ENCODE measurements at places on chromosomes 11 and 22. TPM values are rescaled to one million over a fixed set of nuclear protein-coding genes. Genes with fewer than 3 reads are reported as not detected.

The ACR gene
- not detected for total RNA-seq

The NXPE4 gene
- not detected for total RNA-seq

The CRYBB3 gene
- not detected for total RNA-seq

The TMEM25 gene
- total RNA-seq, result 8.9 TPM

GRCh38 chr22:34111210-34111824 is 191.0 kb upstream of the LARGE1 start:
- no peaks in the 10 kb centered on the region for H3K4me1 ChIP-seq
- peak; percentile 24 for DNase-seq
- H3K4me3 ChIP-seq, result no peak overlapping the region

GRCh38 chr11:44301564-44302271 is 8.2 kb downstream of the ALX4 start:
- peaks cover 25% of the 10 kb centered on the region for H3K4me1 ChIP-seq
- H3K27ac ChIP-seq, result no peak overlapping the region
- no peak for DNase-seq
- H3K36me3 ChIP-seq, result no peaks in the 10 kb centered on the region

DNA sequence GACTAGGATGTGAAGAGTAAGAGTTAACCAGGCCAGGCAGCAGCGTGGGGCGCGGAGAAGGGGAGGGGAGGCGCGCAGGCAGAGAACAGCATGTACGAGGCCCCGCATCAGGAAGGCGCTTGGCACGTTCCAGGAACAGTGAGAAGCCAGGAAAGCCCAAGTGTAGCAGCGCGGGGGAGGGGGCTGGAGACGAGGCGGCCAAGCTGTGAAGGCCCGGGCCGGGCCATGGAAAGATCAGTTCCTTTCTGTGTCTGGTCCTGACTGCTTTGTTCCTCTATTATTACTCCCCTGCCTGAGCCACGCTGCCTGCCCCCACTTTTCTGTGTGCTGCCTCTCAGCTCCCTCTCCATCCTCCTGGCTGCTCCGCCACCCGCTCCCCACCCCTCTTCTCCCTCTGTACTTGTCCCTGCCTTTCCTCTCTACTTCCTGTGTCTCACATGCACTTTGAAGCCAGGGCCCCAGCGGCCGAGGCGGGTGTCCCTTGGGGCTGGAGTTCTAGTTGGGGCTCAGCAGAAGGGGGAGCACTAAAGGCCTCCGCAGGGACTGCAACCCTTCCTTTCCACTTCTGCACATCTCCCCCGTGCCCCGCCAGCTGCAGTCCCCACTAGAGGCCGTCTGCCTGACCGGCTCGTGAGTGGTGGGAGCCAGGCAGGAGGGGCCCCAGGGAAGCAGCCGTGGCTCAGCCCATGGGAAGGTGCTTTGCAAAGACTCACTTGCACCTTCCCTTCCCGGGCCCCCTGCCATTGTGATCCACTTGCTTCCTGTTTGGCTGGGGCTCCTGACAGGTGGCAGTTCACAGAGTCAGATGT is 63.7 kb downstream of the PRDM11 start:
- H3K27me3 ChIP-seq, result no peaks in the 10 kb centered on the region
- DNase-seq, result no peak
- H3K4me1 ChIP-seq, result peaks cover 8% of the 10 kb centered on the region
- H3K36me3 ChIP-seq, result no peaks in the 10 kb centered on the region

DNA sequence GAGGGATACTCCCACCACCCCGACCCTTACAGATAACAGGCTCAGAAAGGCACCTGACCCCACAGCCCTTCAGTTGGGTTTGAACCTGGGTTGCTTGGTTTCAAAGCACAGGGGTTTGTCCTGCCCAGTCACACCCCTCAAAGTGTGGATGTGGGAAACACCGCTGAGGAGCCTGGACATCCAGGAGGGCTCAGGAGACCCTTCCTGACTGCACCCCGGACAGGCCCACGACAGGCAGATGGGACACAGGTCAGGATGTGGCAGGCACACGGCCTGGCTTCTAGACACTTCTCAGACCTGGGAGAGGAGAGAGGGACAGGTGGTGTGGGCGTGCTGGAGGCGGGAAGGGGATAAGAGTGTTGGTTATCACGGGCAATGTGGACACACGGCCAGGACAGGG is 932.3 kb downstream of the BRD1 start:
- DNase-seq, result no peak
- H3K36me3 ChIP-seq, result no peaks in the 10 kb centered on the region
- H3K27me3 ChIP-seq, result no peaks in the 10 kb centered on the region
- H3K4me3 ChIP-seq, result no peak overlapping the region

DNA sequence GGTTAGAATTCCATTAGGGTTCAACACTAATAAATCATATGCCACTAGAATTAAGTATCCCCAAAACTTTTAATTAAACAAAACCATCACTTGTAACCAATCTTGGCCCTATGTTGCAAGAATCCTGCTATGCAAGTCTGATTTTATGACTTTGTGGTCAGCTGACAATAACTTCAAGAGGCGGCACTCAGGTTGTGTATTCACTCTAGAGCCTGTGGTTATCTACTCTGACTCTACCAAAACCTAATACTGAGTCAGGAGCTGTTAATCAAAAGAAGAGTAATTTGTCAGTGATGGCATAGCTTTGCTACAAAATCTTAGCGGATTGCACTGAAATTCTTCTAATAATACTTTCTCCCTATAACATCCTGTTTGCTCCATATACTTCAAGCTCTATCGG is 253.7 kb downstream of the AASDHPPT start:
- H3K27me3 ChIP-seq, result no peaks in the 10 kb centered on the region
- no peak overlapping the region for H3K27ac ChIP-seq
- no peak overlapping the region for H3K4me3 ChIP-seq
- no peaks in the 10 kb centered on the region for H3K4me1 ChIP-seq
- no peaks in the 10 kb centered on the region for H3K36me3 ChIP-seq

DNA sequence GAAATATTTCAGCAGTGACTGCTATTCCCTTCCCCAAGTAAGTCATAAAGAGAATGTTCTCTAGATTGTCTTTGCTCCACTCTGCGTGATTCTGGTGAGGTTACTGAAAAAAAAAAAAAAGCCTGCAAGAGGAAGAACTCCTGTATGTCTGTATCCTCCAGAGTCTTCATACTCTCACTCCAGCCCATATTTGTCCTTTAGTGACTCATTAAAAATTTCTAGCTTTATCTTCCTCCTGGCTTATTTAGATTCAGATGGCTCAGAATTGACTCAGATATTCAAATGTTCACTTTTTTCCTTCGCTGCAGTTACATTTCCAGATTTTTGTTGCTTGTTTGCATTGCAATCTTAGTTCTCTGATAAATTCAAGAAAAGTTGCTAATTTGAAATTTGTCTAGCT is 76.3 kb upstream of the CNTN5 start:
- no peak overlapping the region for H3K27ac ChIP-seq
- H3K4me1 ChIP-seq, result no peaks in the 10 kb centered on the region
- DNase-seq, result no peak
- H3K36me3 ChIP-seq, result no peaks in the 10 kb centered on the region
- H3K27me3 ChIP-seq, result no peaks in the 10 kb centered on the region
- no peak overlapping the region for H3K4me3 ChIP-seq

Data from activated CD8-positive, alpha-beta T cell treated with anti-CD3 and anti-CD28 coated beads, Interleukin-2, amount 10 ng/mL, durations not matched to agents 7 days and 5 days (primary cell).